ENCODE measurements at places on chromosomes 5 and 9.

DNA sequence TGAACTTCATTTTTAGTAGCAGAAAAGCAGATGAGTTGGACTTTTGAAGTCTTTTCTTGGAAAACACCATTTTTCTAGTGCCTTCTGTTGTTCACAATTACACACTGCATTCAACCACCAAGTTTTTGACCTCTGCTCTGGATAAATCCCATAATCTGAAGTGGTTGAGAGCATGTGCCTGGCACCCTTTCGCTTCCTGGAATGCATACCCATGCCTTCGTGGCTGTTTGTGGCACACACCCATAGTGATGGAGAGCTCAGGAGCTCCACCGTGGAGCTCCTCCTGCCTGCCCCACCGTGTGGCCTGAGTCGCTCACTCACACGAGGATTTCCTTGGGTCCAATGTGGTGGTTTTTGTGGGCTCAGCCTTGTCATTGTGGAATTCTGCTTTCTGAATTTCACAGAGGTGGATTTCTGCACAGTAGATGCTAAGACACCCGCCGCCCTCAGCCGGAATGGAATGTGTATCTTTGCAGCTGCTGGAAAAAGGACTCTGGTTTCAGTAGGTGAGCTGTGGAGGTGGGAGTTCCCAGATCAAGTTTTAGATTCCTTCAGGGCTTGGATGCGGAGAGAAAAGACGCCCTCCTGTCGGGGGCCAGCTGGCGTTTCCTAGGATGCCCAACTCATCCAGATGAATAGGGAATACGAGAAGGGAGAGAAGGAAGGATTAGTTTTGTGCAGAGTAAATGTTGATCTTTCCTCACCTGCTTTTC lies 500.4 kb downstream of the IRX1 start:
- DNase-seq: no peak

DNA sequence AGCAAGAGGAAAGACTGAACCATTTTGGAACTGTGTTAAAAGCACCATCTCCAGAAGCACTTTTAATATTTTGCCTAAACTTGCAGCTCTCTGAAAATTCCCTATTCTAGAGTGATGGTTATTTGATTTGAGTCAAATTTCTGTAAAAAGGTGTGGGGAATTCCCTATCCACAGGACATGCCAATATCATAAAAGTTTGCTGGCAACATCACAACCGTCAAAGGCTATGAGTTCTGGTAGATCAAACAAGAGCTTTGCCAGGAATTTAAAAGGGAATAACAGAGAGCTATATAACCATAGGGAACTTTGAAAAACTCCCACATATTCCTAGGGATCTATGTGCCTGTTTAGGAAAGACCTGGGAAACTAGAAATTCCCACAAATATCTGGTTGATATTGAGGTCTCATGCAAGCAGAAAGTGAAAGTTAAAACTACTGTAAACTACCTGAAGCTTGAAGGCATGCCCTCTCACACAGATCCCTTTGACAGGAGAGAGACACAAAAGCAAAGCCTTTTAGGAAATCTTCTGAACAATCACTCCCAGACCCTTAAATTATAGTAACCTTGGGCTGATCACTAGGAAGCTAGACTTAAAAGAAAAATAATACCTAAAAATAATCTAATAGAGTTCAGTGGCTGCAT lies 549.9 kb downstream of the ANXA1 start:
- DNase-seq: no peak

GRCh38 chr9:21728781-21729180 lies 73.7 kb upstream of the MTAP start:
- no peak for DNase-seq

DNA sequence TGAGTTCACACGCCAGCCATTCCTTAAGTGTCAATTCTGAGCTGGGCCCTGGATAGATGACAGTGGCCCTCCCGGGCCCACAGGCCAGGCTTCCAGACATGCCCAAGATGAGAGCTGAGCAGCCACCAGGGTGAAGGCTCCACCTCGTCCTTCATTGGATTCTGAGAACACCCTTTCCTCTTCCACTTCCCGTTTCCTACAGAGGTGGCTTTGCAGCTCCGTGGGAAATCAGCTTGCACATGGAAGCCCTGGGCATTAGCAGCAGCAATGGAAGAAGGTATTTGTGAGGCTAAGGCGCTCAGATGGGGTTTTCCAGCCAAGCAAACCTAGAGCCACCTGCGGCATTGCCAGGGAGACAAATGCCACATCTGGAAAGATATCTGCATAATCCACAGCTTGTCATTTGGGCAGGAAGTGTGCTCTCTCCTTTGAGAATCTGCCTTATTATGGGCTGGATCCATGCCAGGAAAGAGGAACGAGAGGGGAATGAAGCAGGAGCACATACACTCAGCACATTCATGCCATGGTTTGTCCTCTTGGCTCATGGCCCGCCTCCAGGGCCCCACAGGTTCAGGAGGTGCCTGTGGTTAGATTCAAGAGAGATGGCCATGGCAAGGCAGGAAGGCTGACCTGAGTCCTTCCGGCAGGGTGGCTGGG lies 34.1 kb downstream of the CFAP77 start:
- DNase-seq: no peak

DNA sequence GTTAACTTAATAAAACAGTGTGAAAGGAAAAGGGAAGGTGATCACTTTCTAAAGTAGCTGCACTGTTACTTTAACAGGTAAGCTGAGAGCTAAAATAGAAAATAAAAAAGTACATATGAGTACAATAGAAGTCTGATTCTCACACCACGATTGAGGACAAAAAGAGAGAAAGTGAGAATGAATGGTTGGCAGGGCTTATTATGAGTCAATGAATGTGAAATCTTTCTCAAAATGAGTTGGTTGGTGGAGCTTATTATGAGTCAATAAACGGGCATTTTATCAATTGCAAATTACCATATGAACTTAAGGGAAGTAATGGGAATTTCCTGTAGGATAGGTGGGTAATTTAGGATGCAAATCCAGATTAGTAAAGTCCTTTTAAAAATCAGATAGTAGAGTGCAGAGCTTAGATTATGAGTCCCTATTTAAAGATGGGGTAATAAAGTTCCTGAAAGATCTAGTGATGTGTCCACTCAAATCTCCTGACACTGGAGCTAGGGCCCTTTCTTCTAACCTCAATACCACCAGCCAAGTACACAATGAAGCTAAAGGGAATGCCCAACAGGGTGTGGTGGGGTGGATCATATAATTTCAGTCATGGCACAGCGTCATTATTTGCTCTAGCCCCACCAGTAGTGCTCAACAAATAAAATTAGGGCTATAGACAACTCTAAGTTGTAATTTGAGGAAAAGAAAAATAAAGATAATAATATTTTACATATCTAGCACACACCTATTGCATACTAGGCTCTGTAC lies 21.1 kb upstream of the TLR4 start:
- DNase-seq: no peak

GRCh38 chr9:77816641-77817341 lies 168.7 kb upstream of the GNA14 start:
- DNase-seq: no peak

DNA sequence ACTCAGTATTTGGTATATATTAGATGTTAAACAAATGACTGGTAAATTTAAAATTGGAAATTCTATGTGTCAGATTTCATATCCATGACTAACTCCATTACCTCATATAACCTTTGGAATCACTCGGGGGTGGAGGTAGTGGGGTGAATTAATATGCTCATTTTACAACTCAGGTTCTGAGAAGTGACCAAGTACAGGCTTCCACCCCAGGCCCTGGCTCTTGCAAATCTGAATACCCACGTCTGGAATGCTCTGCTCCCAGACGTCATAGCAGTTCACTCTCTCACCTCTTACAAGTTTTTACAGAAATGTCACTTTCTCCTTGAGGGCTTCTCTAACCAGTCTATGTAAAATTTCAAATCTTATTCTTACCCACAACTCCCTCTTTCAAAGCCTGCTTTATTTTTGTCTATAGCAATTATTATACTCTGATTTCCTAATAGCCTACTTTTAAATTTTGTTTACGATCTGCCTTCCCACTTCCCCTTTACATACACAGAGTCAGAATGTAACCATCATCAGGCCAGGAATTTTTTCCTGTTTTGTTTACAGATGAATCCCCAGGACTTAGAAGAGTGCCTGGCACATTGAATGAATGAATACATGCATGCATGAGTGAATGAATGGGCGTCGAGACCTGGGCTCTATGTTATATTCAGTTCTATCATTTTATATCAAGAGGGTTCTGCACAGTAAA lies 134.1 kb upstream of the IFNE start:
- DNase-seq: no peak

DNA sequence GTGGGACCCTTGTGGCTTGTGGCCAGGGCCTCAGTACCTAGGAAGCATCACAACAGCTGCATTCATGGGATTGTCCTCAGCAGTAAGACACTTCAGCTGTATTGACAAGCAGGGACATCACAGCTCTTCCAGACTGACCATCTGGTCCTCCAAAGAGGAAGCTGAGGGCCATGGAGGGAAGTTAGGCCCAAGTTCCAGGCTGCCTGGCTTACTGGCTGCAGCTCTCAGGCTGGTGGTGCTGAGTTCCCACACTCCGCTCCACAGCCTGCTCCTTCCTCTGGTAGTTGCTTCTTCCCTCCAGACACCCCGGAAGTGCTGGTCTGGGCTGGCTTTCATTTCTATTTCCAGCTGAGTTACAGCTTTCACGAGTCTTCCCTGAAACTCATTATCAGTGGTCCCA lies 5.7 kb upstream of the STING1 start:
- DNase-seq: no peak

- no peak for DNase-seq
Measured at GRCh38 chr9:120855827-120856670, 13.3 kb upstream of the PSMD5 start.

DNA sequence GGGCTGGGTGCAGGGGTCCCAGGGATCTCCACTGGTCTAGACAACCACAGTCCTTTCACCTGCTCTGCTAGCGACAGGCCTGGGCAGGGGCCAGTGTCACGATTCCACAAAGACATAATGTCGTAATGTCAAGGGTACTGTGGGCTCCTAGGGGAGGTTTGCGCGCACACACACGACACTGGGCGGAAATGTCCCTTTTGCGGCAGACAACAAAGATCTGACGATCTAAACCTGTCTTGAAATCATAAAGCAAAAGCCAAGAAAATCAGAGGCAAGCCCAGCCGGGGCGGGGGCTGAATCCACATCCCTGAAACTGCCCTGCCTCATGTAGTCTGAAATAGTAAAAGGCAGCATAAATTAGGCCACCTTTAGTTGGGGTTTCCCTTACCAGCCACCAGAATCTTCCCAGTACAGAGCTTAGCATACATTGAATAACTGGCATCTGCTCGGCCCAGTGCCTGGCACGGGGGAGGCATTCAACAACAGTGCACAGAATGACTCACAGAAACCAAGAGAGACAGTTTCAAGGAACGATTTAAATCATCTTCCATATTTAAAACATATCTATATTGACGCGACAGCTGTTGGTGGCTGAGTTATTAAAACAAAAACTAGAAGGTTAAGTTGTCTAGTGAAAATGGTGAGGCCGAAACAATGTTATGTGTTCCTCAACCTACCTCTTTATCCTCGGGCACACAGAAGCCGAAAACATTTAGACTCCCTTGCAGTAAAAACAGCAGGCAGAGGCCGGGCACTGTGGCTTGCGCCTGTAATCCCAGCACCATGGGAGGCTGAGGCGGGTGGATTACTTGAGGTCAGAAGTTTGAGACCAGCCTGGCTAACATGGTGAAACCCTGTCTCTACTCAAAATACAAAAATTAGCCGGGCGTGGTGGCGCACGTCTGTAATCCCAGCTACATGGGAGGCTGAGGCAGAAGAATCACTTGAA lies 151.0 kb downstream of the MYO10 start:
- no peak for DNase-seq

GRCh38 chr5:168877132-168877892 lies 298.1 kb upstream of the PANK3 start:
- no peak for DNase-seq

DNA sequence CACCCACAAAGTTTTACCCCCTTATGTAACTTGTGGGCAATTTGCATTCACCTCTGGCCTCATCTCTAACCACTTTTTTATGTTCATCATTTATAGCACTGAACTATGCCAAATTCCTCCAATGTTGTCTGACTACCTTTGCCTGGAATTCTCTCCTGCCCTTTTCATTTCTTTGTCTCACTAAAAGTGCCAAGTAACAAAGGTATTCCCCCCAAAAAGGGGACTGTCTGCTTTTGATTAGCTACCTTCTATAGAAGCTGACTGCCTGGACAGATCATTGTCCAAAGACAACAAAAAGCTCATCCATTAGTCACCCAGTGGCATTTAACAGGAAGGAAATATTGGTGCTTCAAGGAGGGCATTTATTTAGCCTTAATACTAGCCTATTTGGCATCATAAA lies 189.9 kb upstream of the VCAN start:
- DNase-seq: no peak

DNA sequence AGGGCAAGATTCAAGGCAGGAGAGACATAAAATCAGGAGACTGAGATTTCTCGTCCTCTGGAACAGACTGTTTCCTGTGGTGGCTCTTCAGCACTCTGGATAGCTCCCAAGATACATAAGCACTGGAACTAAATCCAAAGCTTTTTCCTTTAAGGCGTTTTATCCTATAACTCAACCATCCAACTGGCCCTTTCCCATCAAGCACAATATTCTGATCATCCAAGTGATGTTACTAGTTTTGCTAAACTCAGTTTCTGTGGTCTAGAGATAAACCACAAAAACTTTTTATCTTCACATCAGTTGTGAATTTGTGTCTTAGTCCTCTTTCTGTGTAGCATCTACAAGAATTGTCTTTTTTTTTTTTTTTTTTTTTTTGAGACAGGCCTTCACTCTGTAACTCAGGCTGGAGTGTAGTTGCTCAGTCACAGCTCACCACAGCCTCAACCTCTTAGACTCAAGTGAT lies 299.4 kb downstream of the COX7C start:
- DNase-seq: no peak

Measured in stimulated activated CD4-positive, alpha-beta T cell treated with anti-CD3 and anti-CD28 coated beads, TNF-alpha, amount 100 ng/mL, for 4 hours (primary cell).